ENCODE measurements at places on chromosomes 4 and X.

GRCh38 chr4:81505726-81506125 is 34.0 kb upstream of the RASGEF1B start:
- DNase-seq: no peak

DNA sequence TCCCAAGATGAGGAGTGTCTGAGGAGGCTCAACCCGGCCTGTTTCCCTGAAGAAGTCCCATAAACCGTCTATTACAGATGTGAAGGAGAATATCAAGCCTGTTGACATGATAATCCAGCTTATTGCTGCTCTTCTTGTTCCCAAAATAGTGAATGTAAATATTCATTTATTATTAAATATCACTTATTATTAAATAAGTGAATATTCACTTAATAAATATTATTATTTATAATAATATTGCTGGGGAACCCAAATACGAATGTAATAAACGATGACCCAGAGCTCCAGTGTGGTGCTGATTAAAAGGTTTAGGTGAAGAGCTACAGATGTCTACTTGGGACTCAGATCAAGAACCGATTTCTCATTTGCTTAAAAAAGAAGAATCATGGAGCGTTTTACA is 23.8 kb upstream of the SORBS2 start:
- DNase-seq: no peak

- no peak for DNase-seq
These were observed 61.0 kb downstream of the STX18 start for GRCh38 chr4:4480685-4481398.

GRCh38 chrX:57528670-57529255 is 63.0 kb upstream of the ZXDB start:
- DNase-seq: no peak

DNA sequence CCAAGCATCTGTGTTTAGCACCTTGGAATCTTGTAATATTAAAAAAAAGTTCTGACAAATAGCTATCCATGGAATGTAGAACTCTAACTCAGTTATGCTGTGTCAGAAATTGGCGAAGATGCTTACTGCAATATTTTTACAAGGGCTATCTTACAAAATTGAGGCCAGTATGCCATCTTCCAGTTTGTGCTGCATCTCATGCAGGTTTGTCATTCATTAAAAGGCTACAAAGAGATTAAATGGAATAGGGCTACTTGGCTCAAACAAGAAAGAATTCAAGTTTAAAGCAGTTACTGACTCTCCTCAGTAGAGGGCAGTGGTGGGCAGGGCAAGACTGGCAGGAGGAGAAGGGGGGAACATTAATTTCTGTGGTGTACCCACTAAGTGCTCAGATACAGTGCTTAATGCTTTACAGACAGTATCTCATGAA is 66.5 kb downstream of the SHROOM4 start:
- no peak for DNase-seq
